ENCODE measurements at places on chromosomes 6 and 20.

- no peak for DNase-seq
Measured at GRCh38 chr20:62211216-62211615, 8.9 kb downstream of the HRH3 start.

- DNase-seq = peak; percentile 84
Measured at GRCh38 chr20:47785854-47786764, 828 bp upstream of the SULF2 start.

DNA sequence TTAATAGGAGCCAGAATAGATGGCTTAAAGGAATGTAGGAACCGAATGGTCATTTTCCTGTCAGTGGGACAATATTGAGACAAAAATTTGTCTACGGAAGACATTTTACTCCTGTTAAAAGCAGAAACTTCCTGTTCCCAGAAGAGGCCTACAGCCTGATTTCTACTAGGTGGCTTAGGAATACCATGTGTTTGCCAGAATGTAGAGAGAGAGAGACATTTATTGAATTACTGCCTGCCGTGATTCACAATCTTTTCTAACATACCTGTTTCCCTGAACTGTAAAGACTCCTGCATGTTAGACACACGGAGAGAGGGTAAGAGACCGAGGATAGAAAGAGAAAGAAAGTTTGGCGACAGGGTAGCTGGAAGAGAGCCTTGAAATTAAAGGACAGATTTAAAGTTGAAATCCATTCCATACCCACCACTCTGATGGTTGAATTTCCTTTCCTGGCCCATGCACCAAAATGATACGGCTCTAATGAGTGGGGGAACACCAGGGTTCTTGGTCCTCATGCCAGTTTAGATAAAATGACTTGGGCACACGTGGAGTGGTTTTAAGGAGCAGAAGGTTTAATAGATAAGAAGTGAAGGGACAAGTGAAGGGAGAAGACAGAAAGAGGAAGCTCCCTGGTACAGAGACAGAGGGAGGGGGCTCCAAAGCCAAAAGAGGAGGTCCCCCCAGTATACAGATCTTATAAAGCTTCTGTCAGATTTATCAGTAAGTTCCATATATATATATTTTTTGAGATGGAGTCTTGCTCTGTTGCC, 22.5 kb downstream of the NCOA3 start:
- no peak for DNase-seq

DNA sequence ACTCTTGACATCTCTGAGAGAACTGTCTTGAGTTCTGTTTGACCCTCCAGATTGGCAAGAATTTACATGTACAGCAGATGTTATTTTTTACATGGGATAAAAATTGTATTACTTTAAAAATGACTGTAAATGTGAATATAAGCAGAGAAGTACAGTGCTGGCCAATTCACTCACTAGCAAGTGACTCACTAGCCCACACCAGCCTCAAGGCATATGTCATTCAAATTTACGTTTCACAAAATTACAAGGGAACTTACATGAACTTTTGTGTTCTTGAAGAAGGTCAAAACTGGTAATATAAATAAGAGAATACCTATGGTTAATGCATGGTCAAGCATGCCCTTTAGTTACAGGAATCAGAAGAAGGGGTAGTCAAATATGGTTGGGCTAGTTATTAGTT, 54.0 kb upstream of the HMGCLL1 start:
- DNase-seq = no peak

Measured in fibroblast of skin of back (primary cell).